ENCODE measurements at places on chromosomes 5 and 9. TPM values are rescaled to one million over a fixed set of nuclear protein-coding genes. Genes with fewer than 3 reads are reported as not detected.

GRCh38 chr9:6247266-6247665 lies 31.7 kb downstream of the IL33 start:
- no peak for DNase-seq

GRCh38 chr5:149438711-149439132 lies 59.6 kb upstream of the IL17B start:
- DNase-seq: no peak

- no peak for DNase-seq
Measured at GRCh38 chr9:4289411-4290326, 10.2 kb downstream of the GLIS3 start.

RANBP17 gene
- 5.4 TPM for total RNA-seq

CTSV gene
- total RNA-seq: 1.5 TPM

QSOX2 gene
- 6.1 TPM for total RNA-seq

Data from vagina (tissue), 2 donors.